ENCODE measurements at places on chromosomes 5 and 9.

GRCh38 chr5:124859556-124860290 lies 113.3 kb upstream of the ZNF608 start:
- DNase-seq = no peak

DNA sequence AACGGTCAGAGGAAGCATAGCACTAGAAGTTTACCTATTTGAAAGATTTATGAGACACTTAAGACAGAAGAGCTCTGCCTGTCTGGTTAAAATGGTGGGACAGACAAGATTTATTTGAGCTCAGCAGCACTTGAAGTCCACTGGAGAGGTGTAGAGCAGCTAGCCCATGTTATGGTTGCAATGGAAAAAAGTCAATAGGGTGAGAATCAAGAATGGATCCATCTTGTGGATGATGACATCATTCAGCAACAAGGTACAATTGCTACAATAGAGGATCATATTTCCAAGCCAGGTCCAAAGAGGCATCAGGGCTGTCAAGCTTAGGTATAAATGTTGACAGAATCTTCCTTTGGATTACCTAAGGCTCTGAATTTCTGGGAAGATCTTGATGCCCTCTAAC lies 21.1 kb upstream of the ZNF131 start:
- DNase-seq = no peak

- DNase-seq = no peak
Observed at GRCh38 chr5:180630426-180630825, 19.0 kb downstream of the FLT4 start.

- DNase-seq = no peak
Observed at GRCh38 chr9:134648701-134649530, 7.3 kb downstream of the COL5A1 start.

DNA sequence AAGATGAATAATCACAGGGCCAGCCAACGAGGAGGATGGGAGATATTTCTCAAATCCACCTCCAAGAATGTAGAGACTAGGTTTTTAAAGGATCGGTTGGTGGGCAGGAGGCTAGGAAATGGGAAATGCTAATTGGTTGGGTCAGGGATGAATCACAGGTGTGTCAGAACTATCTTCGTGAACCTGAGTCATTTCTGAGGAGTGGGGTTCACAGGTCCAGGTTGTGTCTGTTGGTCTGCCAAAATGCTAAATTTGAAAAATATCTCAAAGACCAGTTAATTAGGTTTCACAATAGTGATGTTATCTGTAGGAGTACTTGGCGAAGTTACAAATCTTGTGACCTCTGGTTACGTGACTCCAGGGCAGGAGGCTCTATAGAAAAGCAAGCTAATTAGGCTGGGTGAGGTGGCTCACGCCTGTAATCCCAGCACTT lies 2.6 kb upstream of the PLAA start:
- DNase-seq = no peak

DNA sequence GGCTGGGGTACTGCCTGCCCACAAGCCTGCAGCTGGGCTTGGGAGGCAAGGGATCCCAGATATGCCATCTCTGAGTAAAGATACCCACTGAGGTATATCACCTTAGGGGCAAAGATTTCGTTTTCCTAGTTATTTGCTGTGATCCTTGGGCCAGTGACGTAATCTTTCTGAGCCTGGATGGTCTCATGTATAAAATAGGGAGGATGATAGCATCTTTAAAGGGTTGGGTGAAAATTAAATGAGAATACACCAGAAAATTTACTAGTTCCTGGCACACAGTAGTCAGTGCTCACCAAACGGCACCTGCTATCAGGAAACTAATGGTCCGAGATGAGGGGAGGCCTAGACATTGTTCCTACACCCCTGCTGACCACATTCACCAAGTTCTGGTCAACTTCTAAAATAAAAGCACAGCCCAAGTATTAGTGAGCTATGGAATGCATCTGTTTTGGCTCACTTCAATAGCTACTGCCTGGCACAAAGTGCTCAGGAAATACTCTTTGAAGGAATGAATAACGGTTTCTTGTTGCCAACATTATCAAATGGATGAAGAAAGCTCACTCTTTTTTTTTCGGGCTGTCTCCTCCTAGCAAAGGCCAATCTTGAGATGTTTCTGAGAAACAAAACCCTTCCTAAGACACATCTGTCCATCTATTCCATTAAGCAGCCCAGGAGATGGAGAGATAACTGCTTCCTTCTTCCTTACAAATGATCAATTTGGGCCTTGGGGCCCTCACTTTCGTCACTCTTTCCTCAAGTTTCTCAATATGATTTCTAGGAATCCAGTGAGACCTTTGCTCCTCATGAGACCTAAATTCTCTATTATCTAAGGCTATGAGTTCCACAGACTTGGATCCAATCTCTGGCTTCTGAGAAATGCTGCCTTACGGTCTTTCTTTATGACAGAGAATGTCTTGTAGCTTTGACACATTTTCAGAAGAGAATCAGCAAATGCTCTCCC lies 98.2 kb downstream of the DPYSL3 start:
- no peak for DNase-seq

Measured in pons (tissue), 1 donor.